ENCODE measurements at places on chromosomes 1 and 21. TPM values are rescaled to one million over a fixed set of nuclear protein-coding genes. Genes with fewer than 3 reads are reported as not detected.

GRCh38 chr1:184945678-184946412 is 28.5 kb downstream of the NIBAN1 start:
- no peak for DNase-seq

DNA sequence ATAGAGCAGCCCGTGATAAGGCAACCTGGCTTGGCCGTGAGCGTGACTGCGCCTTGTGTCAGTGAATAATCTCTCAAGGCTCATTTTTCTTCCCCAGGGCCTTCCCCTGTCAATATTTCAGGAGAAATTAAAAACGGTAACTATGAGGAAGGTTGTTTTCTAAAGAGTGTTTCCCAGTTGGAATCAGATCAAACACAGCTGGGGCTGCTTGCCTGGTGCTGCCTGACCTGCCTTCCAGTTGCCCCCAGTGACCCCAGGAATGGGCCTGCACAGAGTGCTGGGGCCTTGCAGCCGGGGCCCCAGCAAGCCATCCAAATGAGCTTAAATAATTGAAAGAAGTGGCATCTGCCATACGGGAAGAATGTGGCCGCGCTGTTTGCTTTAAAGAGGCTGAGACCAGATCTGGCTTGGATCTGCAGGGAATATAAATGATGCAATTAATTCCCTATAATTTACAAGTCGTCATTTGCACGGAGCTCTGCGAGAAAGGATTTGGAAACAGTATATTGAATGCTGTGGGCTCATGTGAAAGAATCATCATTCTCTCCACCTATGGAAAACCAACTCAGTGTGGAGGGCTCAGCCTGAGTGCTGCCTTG is 203.9 kb downstream of the C1orf94 start:
- DNase-seq, result no peak

DNA sequence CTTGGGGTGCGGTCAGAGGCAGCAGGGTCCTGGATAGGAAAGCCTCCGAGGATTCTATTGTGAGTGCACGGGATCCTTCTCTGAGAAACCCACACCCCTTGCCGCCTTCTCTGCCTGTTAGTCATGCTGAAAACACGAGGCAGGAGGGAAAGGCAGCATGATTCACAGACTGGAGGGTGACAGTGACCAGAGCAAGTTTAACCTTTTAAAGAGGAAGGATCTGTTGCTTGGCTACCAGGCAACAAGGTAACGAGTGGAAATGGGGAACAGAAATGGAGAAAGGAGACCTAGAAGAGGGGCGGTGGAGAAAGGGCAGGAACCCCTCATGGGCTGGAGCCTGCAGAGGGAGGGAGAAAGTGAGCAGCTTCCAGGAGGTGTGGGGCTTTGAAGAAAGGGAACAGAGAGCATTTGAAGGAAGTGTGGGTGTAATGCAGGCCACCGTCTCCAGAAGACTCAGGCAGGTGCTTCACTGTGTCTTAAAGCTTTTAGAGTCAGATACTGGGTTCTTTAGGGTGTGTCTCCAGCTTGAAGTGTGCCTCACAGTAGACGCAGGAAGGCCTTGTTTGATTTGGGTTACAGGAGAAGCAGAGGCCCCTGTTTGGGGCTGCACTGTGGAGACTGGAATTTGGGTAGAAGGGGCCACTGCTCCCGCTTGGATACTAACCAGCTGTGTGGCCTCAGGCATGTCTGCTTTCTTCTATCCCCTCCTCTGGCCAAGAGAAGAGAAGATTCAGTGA is 19.1 kb downstream of the OPTC start:
- DNase-seq, result peak; percentile 19

DNA sequence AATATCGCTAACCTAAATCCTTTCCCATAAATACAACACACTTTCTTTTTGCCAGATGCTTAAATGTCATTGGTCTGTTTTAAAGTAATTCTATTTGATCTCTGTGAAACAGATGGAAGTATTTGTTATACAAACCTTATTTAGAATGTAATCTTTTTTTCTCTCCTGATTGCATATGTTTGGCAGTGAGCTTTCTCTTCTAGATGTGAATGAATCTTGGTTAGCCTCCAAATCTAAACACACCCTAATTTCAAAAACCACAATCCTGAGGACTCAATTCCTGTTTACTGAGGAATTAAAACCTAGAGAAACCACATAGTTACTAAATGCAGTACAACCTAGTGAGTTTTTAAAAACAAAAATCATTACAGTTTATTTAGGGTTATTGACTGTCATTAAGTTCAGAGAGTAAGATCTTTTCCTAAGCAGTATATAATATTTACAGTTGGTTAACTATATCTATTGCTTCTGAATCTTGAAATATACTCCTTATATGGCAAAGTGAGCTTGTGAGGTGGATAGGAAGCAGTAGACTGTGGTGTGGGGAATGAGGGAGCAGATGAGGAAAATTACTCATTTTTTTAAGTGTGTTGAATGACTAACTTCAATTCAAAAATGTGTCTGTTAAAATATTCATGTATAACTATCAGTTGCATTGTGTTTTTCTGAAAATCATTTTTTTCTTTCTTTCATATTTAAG is 218.7 kb downstream of the FMN2 start:
- no peak for DNase-seq

RBM11 gene
- 0.66 TPM for total RNA-seq

NMNAT2 gene
- not detected for total RNA-seq

GRCh38 chr1:52439976-52440375 is 35.6 kb downstream of the PRPF38A start:
- DNase-seq, result no peak

GRCh38 chr1:214658785-214659184 is 55.8 kb downstream of the CENPF start:
- no peak for DNase-seq

GRCh38 chr1:57911427-57911826 is 487.6 kb upstream of the DAB1 start:
- DNase-seq, result no peak

- DNase-seq, result no peak
Observed at GRCh38 chr1:87840767-87841166, 512.1 kb downstream of the LMO4 start.

CD84 gene
- 16.3 TPM for total RNA-seq

GRCh38 chr1:25608488-25609178 is 8.0 kb upstream of the MAN1C1 start:
- peak; percentile 76 for DNase-seq

GRCh38 chr1:46036894-46037839 is 95.3 kb downstream of the PIK3R3 start:
- DNase-seq, result peak; percentile 62

HES2 gene
- 0.29 TPM for total RNA-seq

- DNase-seq, result no peak
Observed at GRCh38 chr21:28865488-28866186, 127.0 kb downstream of the LTN1 start.

GRCh38 chr1:18899363-18900049 is 2.8 kb downstream of the ALDH4A1 start:
- DNase-seq, result no peak

Data from activated T-helper 1 cell treated with anti-CD3 and anti-CD28 coated beads, Interleukin-12 subunit alpha, Interleukin-12 subunit beta, Interleukin-2, Interleukin-4 antibody, amounts not matched to agents 30 ng/mL and 10 ng/mL and 1 ng/mL, durations not matched to agents 14 hours and 24 hours and 36 hours (primary cell).